ENCODE measurements at places on chromosomes 7 and 10. TPM values are rescaled to one million over a fixed set of nuclear protein-coding genes. Genes with fewer than 3 reads are reported as not detected.
A peak's percentile ranks its signal among the peaks of the same experiment; 100 is the strongest.

DNA sequence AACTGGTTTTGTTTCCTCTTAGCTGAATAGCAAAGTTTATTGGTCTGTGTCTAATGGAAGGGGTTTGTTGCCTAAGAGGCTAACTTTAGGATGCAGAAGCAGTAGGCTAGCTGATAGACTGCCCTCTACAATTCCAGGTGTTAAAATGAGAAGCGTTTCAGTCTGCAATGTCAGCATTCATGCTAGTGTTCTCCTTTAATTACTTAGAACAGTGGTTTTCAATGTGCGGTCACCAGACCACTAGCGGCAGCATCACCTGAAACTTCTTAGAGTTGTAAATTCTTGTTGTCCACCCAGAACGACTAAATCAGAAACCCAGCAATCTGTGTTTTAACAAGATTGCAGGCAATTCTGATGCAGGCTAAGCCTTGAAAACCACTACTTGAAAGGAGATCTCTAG lies 392.9 kb downstream of the IPMK start:
- DNase-seq: no peak

GPRIN2 gene
- polyA plus RNA-seq: 21.8 TPM

DNA sequence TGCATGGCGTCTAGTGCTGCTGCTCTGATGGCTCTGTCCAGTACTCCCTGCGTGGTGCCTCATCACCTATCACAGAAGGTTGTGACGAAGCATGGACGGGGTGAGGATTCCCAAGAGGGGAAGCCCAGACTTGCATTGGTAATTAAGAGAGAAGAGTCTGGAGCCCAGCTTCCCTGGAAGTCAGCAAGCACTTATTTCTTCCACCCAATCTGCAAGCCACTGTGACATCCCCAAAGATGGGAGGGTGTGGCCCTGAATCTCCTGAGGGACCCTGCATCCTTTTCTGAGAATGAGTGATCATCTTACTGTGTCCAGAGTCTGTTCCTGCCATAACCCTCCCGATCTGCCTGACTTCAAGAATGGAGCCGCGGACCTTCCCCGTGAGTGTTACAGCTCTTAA lies 166.7 kb downstream of the PTPN20 start:
- no peak for DNase-seq

- peak; percentile 87 for DNase-seq
Measured at GRCh38 chr10:99788598-99789256, 6.3 kb downstream of the ABCC2 start.

DNA sequence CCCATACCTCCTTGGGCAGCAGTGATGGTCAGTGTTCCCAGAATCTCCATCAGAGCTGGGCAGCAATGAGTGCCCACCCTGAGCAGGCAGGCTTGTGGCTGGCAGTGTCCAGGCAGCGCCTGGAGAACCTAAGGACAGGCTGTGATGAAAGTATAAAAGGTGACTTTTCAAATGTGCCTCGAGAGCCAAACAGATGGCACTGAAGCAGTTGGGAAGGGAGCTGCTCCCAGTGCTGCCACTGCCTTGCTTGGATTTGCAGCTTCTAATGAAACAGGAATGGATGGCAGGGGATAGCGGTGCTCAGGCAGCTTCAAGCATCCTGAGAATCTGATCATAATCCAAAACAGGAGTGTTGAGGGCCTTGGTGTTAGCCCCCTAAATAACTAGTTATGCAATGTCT lies 179.8 kb upstream of the AOAH start:
- DNase-seq: no peak

SLC29A4 gene
- 5.6 TPM for polyA plus RNA-seq

AKR1C2 gene
- 101 TPM for polyA plus RNA-seq

NKX1-2 gene
- polyA plus RNA-seq: not detected

POLL gene
- polyA plus RNA-seq: 19.2 TPM

PDGFA gene
- 20.0 TPM for polyA plus RNA-seq

GRCh38 chr7:47639495-47640110 lies 57.7 kb upstream of the TNS3 start:
- DNase-seq: no peak

- peak; percentile 74 for DNase-seq
Measured at GRCh38 chr10:119541459-119542356, 811 bp downstream of the RGS10 start.

SFXN3 gene
- 9.5 TPM for polyA plus RNA-seq

TCAF2 gene
- polyA plus RNA-seq: 3.2 TPM

CYP2C19 gene
- polyA plus RNA-seq: not detected

MYH16 gene
- polyA plus RNA-seq: not detected

GRCh38 chr10:49666054-49666615 lies 13.3 kb upstream of the C10orf53 start:
- no peak for DNase-seq

BLNK gene
- 9.6 TPM for polyA plus RNA-seq

DNA sequence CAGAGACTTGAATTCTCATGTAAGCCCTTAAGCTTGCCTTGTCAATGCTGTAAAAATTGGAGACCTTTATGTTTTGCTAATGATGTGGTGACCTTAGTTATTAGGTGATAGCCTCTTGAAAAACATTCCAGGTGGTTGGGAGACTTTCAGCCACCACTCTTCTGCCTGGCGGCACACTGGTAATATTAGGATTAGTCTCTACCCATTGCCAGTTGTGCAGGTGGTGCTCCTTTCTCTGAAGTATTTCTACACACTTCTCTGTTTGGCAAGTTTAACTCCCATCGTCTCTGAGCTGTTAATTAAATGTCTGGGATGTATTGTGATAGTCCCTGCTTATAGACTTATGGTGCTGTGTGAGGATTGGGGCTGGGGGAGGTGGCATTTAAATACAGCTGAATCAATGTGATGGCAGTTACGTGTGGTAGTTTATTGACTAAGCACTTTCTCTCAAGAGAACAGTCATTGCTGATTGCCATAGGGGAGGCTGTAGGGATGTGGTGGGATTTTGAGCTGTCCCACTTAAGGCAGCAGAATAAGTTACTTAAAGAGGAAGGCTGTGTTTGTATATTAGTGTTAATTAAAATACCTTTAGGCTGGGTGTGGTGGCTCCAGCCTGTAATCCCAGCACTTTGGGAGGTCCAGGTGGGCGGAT lies 61.7 kb downstream of the DAGLB start:
- no peak for DNase-seq

GRCh38 chr10:6037422-6037821 lies 24.7 kb downstream of the IL2RA start:
- peak; percentile 10 for DNase-seq

GRCh38 chr7:104845557-104845956 lies 168.4 kb upstream of the KMT2E start:
- no peak for DNase-seq

- DNase-seq: no peak
Measured at GRCh38 chr7:12888717-12889116, 201.3 kb downstream of the ARL4A start.

PDZD7 gene
- not detected for polyA plus RNA-seq

- no peak for DNase-seq
Measured at GRCh38 chr7:50633414-50633710, 68.2 kb upstream of the DDC start.

DNAJC12 gene
- polyA plus RNA-seq: 51.1 TPM

DNA sequence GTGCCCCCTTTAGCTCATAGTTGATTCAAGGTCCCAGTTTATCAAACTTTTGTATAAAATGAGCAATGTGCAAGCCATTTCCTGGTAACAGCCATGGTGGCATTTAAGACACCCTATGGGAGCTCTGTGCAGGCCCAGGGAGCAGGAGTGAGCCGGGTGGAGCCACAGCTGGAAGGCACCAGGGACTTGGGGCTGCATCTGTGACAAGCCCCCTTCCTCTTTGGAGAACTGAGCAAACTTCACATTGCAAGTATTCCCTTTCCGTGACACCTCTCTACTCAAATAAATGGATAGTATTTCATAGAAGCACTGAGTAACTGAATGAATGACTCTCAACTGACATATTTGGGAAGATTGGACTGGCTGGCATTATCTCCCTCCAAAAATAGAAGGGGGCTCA lies 558.7 kb upstream of the FOXK1 start:
- DNase-seq: peak; percentile 22

PAPOLB gene
- not detected for polyA plus RNA-seq

CYP2C18 gene
- 2.1 TPM for polyA plus RNA-seq

DNA sequence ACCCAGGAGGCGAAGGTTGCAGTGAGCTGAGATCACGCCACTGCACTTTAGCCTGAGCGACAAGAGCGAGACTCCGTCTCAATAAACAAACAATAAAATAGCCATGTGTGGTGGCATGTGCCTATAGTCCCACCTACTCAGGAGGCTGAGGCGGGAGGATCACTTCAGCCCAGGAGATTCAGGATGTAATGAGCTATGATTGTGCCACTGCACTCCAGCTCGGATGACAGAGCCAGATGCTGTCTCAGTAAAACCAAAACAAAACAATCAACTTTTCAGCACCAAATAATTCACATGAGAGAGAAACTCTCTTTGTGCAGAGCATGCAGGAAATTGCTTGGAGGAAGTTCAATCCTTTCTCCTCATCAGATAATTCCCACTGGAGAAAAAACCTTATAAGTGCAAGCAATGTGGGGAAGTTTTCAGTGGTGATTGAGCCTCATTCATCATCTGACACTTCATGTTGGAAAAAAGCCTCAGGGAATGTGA lies 13.4 kb upstream of the FIS1 start:
- DNase-seq: no peak

- DNase-seq: no peak
Measured at GRCh38 chr7:41428381-41428780, 274.5 kb downstream of the INHBA start.

DNA sequence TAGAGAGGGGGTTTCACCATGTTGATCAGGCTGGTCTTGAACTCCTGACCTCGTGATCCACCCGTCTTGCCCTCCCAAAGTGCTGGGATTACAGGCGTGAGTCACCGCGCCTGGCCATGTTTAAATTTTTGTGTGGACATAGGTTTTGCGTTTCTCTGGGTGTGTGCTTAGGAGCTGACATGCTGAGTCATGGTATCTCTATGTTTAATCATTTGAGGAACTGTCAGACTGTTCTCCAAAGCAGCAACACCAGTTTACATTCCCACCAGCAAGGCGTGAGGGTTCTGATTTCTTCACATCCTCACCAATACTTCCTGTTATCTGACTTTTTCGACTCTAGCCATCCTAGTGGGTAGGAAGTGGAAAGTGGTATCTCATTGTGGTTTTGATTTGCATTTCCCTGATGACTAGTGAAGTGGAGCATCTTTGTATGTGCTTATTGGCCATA lies 153.7 kb downstream of the DNAJB6 start:
- peak; percentile 30 for DNase-seq

LRMDA gene
- polyA plus RNA-seq: 4.2 TPM

Measured in sigmoid colon (tissue), 7 donors.